ENCODE measurements at places on chromosomes 13 and 19.
A peak's percentile ranks its signal among the peaks of the same experiment; 100 is the strongest.

DNA sequence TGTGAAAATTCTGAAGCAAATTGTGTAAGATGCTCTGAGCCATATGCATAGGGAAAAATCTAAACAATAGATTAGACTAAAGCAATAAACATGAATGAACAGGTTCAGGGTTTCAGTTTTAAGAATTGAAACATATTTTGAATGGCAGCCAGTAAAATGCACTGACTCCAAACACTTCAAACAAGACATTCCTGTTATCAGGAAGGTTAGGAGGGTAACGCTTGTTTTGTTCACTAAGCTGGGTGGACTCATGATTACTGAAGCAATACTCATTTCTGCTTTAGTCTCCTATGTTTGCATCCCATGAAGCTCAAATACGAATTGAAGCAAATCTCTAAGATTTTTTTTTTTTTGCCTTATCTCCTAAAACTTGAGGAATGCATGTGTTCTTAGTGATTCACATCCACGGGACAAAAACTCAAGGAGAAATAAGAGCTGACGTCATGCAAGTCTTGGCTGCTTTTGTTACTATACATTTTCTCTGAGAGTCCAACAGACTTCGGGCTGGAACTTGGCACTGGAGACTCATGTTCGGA, 29.1 kb upstream of the IGFL4 start:
- no peak overlapping the region for H3K27ac ChIP-seq
- H3K4me1 ChIP-seq = peaks cover 7% of the 10 kb centered on the region
- H3K27me3 ChIP-seq = peaks cover 4% of the 10 kb centered on the region
- H3K36me3 ChIP-seq = no peaks in the 10 kb centered on the region
- no peak overlapping the region for H3K4me3 ChIP-seq
- peak; percentile 95 for DNase-seq

GRCh38 chr13:114339857-114340534, 25.7 kb downstream of the CHAMP1 start:
- H3K4me3 ChIP-seq = no peak overlapping the region
- H3K36me3 ChIP-seq = no peaks in the 10 kb centered on the region
- peak; percentile 52 for DNase-seq
- no peaks in the 10 kb centered on the region for H3K27me3 ChIP-seq

GRCh38 chr13:33217256-33217655, 68.3 kb downstream of the STARD13 start:
- no peak overlapping the region for H3K4me3 ChIP-seq
- no peak overlapping the region for H3K27ac ChIP-seq
- peaks cover 27% of the 10 kb centered on the region for H3K4me1 ChIP-seq
- peak; percentile 20 for DNase-seq

DNA sequence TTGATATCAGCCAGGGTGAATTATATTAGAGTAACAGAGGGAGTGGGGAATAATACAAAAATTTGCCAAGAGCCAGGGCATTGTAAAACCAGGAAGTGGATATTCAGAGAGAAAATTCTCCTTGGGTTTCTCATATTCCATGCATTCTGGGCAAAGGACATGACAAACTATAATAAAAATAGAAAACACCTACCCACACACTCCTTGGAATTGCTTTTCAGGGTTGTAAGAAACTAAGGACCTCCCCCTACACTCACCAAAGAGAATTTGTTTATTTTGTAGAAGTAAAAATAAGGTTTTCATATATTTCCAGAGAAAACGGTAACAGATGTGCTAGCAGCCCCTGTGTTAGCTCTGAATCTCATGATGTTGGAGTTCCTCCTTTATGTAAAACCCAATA, 649.6 kb downstream of the SLITRK1 start:
- peak; percentile 5 for DNase-seq
- no peak overlapping the region for H3K27ac ChIP-seq
- H3K36me3 ChIP-seq = no peaks in the 10 kb centered on the region

DNA sequence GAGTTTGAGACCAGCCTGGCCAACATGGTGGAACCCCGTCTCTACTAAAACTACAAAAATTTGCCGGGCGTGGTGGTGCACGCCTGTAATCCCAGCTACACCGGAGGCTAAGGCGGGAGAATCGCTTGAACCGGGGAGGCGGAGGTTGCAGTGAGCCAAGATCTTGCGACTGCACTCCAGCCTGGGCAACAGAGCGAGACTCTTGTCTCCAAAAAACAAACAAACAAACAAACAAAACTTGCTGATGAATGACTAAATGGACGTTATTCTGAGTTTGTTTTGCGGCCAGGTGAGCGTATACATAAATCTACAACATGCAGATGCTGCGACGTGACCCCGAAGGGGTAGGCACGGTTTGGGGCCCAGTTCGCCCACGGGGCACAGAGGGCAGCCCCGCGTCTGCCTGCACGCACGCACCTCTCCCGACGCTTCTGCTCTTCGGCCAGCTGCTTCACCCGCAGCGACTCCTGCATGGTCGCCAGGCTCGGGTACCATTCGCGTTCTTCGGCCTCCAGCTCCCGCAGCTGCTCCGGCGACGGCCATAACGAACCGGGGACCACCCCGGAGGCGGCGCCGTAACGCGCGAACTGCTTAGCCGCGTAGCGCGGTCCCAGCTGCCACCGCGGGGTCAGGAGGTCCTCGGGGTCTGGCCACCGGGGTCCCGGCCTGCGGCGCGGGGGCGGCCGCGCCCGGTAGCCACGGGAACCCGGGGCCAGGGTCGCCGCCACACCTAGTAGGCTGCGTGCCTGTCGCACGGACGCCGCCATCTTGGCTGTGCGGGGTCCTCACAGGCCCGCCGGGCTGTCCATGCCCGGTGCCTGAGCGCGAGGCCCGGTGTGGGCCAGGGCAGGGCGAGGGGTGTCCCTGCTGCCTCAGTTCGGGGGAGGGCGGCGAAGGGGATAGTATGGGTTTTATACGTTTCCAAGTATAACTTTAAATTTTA, at the start of gene GADD45GIP1:
GADD45GIP1 (minus strand) TSS at position 778 of the 943 bp plus-strand sequence; CDS start at position 767, 11 bp downstream.
- peaks cover 10% of the 10 kb centered on the region for H3K36me3 ChIP-seq
- DNase-seq = peak; percentile 77
- peak within 1 kb of the TSS; percentile 77 for H3K27ac ChIP-seq
- H3K4me1 ChIP-seq = peaks cover 17% of the 10 kb centered on the region

GRCh38 chr13:43180837-43181236, 157.5 kb downstream of the DNAJC15 start:
- H3K27me3 ChIP-seq = no peaks in the 10 kb centered on the region
- H3K36me3 ChIP-seq = no peaks in the 10 kb centered on the region
- no peak for DNase-seq
- no peak overlapping the region for H3K27ac ChIP-seq
- H3K4me3 ChIP-seq = no peak overlapping the region

GRCh38 chr13:52845766-52846566, 2.5 kb downstream of the PCDH8 start:
- no peaks in the 10 kb centered on the region for H3K36me3 ChIP-seq
- no peaks in the 10 kb centered on the region for H3K4me1 ChIP-seq
- H3K4me3 ChIP-seq = no peak overlapping the region

- no peaks in the 10 kb centered on the region for H3K27me3 ChIP-seq
- no peak overlapping the region for H3K4me3 ChIP-seq
- H3K4me1 ChIP-seq = peaks cover 6% of the 10 kb centered on the region
- peak; percentile 69 for DNase-seq
- H3K27ac ChIP-seq = no peak overlapping the region
Measured at GRCh38 chr13:42064259-42064658, 15.8 kb downstream of the DGKH start.

DNA sequence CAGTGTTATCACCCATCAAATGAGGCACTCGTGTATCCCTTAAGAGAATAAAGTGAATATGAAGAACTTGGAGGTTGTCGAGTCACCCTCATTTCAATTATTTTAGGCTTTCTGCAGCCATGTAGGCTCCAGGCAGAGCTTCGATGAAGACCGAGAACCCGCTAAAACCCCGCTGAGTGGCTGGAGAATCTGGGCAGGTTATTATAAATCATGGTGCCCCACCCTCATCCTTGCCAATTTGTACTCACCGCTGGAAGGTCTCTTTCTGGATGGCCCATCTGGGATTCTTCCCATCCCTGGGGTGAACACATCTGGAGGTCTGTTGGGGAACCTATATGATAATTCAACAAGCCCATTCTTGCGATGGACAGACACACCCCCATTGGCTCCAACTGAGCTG, 190.8 kb downstream of the ZNF536 start:
- H3K4me3 ChIP-seq = no peak overlapping the region
- no peak for DNase-seq
- no peak overlapping the region for H3K27ac ChIP-seq
- H3K27me3 ChIP-seq = no peaks in the 10 kb centered on the region
- no peaks in the 10 kb centered on the region for H3K36me3 ChIP-seq

DNA sequence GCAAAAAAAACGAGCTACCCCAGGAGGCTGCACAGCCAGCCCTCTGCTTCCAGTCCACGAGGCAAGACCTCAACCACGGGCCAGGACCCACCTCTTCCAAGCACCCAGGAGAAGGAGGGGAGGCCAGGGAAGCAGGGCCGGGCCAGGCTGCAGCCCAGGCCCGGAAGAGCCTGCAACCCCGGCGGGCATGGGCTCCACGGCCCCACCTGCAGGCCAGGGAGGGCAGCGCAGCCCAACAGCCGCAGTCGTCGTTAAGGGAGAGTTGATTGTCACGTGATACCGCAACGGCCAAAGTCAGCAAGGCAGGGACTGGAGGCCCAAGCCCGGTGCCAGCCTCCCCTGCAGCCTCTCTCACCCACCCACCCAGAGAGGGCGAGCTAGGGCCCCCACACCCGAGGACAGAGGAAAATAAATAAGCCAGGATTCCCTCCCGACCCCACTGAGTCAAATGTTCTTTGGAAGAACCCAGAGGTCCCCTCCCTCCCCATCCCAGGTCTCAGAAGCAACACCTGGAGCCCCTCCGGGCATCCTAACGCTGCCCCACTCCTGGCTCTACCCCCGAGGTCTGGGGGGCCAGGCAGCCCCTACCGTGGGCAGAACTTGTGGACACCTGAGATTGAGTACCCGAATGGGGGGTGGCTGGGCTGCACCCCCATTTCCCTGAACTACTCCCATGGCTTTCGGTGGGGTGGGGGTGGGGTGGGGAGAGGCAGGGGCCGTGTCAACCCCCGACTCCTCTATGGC, 5.2 kb upstream of the REXO1 start:
- H3K4me1 ChIP-seq = peaks cover 37% of the 10 kb centered on the region
- no peak overlapping the region for H3K27ac ChIP-seq
- no peak overlapping the region for H3K4me3 ChIP-seq
- H3K27me3 ChIP-seq = no peaks in the 10 kb centered on the region
- peak; percentile 74 for DNase-seq
- H3K36me3 ChIP-seq = no peaks in the 10 kb centered on the region

GRCh38 chr19:1066748-1067340, at the start of gene ARHGAP45:
Gene ARHGAP45 (plus strand): TSS chr19:1067167. CDS start chr19:1067406, 239 bp downstream.
- H3K36me3 ChIP-seq = no peaks in the 10 kb centered on the region
- H3K27me3 ChIP-seq = peaks cover 18% of the 10 kb centered on the region
- no peak within 1 kb of the TSS for H3K27ac ChIP-seq

- H3K27me3 ChIP-seq = no peaks in the 10 kb centered on the region
- peak; percentile 5 for DNase-seq
- H3K4me1 ChIP-seq = no peaks in the 10 kb centered on the region
- no peak overlapping the region for H3K27ac ChIP-seq
Measured at GRCh38 chr13:66069570-66069969, 1160.6 kb downstream of the PCDH9 start.

DNA sequence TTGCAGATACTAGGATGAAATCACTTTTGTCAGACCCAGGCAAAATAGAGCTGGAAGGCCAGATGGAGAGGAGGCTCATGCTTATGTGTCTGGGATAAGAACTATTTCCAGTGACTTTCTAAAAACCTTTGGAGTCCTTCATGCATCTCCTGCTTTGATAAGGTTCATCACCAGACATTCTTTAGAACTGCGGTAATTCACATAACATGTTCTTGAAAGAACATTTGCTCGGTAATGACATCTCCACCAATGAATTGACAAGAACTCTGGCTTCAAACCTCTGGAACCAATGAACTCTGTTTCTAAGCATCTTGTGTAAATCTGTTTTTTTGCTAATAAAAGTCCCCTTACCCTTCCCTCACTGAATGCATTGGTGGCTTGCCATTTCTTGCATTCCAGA, 112.0 kb upstream of the KL start:
- no peaks in the 10 kb centered on the region for H3K36me3 ChIP-seq
- no peak overlapping the region for H3K27ac ChIP-seq
- no peak for DNase-seq
- H3K4me1 ChIP-seq = peaks cover 6% of the 10 kb centered on the region
- H3K4me3 ChIP-seq = no peak overlapping the region
- H3K27me3 ChIP-seq = no peaks in the 10 kb centered on the region

DNA sequence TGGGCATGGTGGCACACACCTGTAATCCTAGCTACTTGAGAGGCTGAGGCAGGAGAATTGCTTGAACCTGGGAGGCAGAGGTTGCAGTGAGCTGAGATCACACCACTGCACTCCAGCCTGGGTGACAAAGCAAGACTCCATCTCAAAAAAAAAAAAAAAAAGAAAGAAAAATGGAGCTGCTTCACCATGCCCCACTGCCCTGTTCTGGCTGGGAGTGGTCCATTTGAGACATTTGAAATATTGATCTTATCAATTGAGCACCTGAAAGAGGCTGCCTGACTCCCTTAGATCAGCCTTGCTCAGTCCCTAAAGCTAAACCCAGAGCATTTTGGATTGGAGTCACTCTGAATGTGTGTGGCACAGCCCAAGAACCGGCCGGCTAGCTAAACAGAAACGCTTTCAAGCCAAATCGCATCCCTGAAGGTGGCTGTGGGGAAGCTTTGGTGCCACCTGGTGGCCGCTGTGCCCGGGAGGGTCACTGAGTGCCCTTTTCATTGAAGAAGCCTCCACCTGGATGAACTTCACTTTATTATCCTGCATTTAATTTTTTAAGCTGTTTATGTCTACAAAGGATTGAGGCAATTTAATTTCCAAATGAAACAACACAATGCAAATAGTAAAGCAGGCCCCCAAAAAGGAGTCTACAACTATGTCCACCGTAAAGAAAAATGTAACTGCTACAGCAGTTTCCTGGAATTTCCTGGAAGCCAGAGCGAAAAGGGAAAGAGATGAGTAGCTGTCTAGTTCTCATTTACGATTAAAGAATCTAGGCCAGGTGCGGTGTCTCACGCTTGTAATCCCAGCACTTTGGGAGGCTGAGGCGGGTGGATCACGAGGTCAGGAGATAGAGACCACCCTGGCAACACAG, 53.1 kb upstream of the SERPINE3 start:
- no peaks in the 10 kb centered on the region for H3K27me3 ChIP-seq
- no peak overlapping the region for H3K27ac ChIP-seq
- no peak overlapping the region for H3K4me3 ChIP-seq
- H3K4me1 ChIP-seq = no peaks in the 10 kb centered on the region

DNA sequence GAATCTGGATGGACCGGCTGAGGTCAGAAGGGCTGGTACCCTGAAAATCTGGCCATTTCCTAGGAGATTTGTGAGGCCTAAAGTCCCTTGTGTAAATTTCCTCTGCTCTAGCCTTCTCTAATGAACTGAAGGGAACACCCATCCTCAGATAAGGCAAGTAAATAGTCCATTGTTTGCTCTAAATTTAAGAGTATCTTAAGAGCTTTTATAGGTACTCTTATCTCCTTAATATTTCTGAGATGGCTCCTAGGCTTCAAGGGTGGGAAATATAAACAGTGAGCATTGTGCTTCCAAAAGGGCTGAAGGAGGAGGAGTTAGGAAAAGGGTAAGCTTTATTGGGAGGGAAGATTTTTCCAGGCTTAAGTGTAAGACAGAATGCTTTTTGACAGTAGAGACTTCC, 148.7 kb upstream of the EDNRB start:
- no peak overlapping the region for H3K27ac ChIP-seq
- H3K36me3 ChIP-seq = no peaks in the 10 kb centered on the region
- H3K27me3 ChIP-seq = no peaks in the 10 kb centered on the region
- no peak overlapping the region for H3K4me3 ChIP-seq
- DNase-seq = no peak
- no peaks in the 10 kb centered on the region for H3K4me1 ChIP-seq
